ENCODE measurements at places on chromosomes 2 and 18. TPM values are rescaled to one million over a fixed set of nuclear protein-coding genes. Genes with fewer than 3 reads are reported as not detected.

GRCh38 chr2:84526562-84526961, 10.3 kb downstream of the DNAH6 start:
- DNase-seq = no peak

DNA sequence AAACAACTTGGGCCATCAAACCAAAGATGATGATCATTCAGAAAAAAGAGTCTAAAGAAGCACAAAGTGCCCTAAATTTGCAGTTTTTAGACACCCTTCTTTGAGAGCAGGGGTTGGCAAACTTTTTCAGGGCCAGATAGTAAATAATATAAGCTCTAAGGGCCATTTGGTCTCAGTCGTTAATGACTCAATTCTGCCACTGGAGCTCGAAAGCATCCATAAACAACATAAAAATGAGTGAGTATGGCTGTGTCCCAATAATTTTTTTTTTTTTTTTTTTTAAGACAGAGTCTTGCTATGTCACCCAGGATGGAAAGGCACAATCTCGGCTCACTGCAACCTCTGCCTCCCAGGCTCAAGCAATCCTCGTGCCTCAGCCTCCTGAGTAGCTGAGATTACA, 152.3 kb downstream of the DTNB start:
- DNase-seq = no peak

DNA sequence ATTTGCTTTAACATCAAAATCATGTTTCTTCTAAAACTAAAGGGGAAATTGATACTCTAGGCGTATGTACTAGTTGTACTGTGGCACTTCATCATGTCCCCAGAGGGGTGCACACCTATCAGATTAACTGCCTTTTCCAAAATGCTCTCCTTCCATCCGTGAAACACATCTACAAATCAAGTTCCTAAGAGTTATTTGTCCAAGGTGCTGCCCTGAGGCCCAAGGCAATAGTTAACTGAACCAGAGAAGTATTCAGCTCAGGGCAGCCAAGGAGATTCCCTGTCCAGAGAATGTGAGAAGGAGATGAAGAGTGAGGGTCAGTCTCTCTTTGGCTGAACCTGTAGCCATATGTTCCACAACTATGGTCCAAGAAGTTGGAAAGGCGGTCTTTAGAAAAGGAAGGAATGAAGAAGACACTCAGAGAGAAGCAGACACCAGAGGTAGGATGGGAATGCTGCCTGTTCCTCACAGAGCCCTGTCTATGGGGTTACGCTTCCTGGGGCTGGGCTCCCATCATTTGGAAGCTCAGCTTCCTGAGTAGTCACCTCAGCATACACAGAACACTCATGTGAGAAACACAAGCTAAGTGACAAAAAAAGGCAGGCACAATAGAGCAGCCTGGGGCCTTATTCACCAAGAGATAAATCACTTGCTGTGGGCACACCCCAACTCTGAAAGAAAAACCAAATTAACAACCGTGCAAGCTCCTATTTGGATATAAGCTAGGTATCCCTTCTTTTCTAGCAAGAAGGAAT, 55.6 kb downstream of the ANKRD44 start:
- DNase-seq = no peak

The GKN2 gene
- total RNA-seq = not detected

The ACAA2 gene
- 123 TPM for total RNA-seq

The NT5C1B gene
- total RNA-seq = not detected

DNA sequence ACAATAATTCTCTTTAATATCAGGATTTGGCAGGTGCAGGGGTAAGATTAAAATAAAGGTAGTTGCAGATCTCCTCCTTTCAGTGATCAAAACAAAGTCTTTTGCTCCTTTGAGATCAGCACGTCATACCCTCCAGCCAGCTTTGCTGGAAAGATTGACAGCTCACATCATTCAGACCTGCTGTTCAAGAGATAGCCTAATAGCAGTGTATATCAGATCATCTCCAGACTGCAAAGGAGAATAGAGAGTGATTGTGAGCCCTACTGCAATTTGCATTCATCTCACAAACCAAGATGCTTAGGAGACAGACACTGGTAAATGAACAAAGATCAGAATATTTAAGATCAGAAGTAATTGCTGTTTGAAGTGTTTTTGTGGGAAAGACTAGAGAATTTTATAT, 135.8 kb upstream of the DSEL start:
- no peak for DNase-seq

GRCh38 chr2:99861376-99861760, 281.0 kb downstream of the AFF3 start:
- no peak for DNase-seq

DNA sequence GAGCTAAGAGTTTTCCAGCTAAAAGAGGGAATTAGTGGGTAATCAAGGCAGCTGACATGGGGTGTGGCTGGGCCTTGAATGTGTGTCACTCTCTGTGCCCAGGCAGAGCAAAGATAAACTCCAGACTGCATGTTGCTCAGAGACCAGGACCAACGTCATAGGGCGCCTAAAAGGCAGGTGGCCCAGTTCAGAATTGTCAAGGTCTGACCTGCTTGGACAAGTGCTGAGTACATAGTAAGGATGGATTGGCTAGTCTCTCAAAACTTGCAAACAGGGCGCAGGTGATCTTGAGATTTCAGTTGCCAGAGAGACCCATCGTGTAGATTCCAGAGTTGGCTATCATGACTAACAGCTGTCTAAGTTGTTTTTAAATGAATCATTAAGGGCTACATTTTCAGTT, 19.0 kb downstream of the CLUL1 start:
- no peak for DNase-seq

- DNase-seq = no peak
Observed at GRCh38 chr18:78771496-78772359, 207.9 kb upstream of the SALL3 start.

DNA sequence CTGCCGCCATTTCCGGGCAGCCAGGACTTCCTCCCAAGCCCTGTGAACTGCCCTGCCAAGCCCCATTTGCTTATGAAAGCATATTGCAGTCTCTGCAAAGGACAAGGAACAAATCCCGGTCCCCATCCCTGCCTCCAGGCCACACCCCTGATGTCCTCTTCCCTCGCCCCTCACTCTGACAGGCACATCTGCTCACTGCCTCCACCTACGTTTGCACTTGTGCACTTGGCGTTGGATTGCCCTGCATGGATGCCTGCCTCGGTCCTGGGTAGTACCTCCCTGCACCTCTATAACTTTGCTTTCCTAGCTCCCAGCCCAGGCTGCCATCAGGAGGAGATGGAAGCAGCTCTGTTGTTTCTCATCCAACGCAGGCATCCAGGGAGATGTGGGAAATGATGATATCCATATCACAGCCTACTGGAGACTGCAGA, 19.6 kb upstream of the RPL31 start:
- DNase-seq = peak; percentile 62

DNA sequence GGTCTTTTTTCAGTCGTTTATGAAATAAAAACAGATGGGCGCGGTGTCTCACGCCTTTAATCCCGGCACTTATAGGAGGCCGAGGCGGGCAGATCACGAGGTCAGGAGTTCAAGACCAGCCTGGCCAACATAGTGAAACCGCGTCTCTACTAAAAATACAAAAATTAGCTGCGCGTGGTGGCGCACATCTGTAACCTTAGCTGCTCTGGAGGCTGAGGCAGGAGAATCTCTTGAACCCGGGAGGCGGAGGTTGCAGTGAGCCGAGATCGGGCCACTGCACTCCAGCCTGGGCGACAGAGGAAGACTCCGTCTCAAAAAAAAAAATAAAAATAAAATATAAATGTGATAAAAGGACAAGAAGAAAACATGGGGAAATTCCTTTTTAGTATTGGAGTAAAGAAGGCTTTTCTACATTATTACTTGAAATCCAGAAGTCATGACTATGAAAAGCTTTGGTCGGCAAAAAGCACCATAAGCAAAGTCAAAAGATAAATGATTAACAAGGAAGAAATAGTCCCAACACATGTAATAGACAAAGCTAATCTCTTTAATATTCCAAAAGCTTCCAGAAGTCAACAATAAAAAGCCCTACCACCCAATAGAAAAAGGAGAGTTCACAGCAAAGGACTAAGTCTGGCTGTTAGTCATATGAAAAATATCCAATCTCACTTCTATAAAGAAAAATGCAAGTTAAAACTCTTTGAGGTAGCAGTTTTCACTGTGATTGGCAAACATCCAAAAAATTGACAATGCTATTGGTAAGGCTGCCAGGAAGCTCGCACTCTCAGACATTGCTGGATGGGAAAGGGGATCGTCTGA, 1.4 kb upstream of the FAM168B start:
- no peak for DNase-seq

DNA sequence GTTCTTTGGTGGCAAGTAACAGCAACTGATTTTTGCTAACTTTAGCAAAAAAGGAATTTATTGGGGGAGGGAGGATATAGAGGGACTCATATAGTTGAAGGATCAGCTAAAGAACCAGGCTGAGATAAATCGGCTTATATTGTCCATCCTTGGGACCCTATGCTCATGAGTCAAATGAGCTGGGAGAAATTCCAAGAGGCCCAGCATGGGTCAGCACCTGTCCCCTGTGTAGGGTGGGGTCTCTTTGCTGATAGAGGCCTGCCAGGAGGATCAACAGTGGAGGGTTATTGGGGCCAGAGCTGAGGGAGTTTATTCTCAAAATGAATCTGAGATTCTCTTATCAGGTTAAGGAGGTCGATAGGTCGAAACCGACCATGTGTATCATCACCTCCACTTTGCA, 97.2 kb downstream of the VAPA start:
- no peak for DNase-seq

DNA sequence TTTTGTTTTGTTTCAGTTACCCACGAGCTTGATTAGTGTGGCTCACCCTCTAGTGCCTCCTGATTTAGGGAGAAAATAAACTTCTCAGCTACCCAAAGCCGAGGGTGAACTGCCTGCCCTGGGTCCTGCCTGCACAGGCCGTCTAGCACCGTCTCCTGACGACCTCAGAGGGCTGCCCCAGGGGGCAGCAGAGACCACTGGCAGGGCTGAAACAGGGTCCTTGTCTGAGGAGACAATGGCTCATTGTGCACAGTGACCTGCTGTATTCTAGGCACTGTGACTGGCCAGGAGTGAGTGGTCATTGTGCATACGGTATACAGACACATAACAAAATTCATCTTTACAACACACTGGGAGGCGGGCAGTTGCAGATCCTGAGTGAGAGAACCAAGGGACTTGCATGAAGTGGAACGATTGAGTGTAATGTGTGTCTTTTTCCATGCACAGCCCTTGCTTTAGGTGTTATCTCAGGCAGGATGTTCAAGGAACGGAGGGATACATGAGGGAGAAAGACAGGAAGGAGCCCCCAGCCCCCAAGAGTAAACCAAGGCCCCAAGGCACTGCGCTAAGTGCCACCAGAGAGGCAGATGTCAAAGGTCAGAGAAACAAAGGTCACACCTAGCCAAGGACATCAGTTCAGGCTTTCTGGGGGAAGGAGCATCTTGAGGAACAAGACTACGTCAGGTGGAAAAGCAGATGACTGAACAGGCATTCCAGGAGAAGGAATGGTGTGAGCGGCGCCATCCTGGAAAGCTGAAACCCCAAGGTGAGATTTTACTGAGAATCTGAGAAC, 421.3 kb downstream of the LPIN1 start:
- DNase-seq = peak; percentile 46

DNA sequence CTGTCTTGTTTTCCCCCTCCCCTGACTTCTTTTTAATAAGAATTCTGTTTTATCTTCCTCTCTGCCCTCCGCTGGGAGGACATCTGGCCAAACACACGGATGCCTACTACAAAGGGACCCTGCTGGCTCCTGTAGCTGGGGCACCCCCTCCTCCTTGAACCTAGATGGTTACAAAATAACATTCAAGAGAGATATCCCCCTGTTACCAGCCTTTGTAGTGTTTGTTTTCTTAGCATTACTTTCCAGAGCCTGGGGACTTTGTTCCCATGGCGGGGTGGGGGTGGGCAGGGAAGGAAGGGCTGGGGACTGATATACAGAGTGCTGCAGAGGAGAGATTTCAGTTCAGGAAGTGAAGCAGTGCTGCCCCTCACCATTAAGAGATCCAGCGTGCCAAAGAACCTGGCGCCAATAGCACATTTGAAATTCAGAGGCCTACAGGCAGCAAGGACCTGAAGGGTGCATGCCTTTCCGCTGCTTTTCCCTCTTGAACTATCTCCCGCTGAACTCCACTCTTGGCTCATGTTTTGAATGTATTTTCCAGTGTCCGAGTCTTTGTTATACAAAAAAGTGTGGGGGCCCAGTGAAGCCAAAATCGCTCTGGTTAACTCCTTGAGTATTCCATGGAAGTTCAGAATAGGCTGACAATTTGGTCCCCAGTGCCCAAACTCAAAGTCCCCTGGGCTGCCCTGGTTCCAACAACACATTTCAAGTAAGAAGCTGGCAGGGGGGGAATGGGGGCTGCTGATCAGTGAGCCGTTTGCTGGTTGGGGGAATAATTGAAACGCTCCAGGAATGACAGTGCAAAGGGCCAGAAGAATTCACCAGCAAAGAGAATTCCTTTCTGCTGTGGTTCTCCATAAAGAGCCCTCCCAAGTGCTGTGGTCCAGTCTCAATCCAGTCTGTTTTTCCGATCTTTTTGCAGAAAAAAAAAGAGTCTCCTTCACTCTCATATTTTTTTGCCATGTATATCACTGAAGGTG, 94.8 kb upstream of the THOC1 start:
- DNase-seq = no peak

Data from H7 (cell line).